ENCODE measurements at places on chromosomes 2 and 18. TPM values are rescaled to one million over a fixed set of nuclear protein-coding genes. Genes with fewer than 3 reads are reported as not detected.
A peak's percentile ranks its signal among the peaks of the same experiment; 100 is the strongest.

Gene TUBA4B
- polyA plus RNA-seq = not detected

- no peak for DNase-seq
Observed at GRCh38 chr18:37188016-37188791, 359.3 kb downstream of the KIAA1328 start.

DNA sequence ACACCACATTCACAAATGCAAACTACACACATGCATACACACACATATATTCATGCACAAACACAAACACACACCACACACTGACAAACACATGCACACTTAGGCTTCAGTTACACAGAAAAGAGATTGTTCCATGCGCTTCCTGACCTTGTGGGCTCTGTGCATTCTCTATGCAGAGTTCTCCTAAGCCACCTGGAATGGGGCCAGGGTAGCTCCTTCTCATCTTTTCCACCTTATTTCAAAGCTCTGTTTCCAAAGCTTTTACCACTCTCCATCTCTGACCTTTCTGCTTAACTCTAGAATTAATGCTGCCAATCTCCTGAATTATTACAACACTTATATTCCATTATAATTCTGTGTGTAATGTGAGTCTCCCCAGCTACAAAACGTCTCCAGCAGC is 522.3 kb upstream of the MYT1L start:
- DNase-seq = no peak

DNA sequence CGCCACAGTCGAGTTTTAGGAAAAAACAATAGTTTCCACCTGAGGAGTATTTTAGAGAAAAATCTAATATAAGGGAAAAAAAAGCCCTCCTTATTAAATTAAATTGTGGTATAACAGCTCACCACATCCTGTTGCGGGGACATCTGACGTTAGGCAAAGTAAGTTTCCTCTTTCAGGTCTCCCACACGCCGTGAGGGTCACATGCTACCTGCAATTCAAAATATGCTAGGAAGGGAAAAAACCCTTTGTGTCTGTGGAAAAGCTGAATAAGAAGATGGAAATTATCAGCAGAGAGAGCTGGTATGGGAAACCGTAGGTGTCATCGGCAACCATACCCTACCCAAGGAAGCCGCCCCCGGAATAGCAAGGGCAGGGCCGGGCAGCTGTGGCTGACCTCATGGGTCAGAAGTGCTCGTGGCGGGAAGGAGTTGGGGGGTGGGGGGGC is 128.0 kb downstream of the NFATC1 start:
- peak; percentile 49 for DNase-seq

DNA sequence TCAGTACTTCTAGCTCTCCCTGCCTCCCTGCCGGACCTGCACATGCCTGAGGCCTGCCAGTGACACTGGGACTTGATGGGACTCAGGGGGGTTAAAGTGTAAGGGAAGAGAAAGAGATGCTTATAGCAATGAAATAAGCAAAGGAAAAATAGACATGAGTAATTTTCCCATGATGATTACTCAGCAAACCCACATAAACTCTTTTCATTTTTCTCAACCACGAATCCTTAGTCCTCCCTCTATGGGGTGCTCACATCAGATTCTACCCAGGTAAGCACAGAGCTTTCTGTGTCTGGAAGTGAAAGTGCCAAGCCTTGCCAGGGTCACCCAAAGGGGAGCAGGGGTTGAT is 44.8 kb upstream of the ANKRD62 start:
- no peak for DNase-seq

Gene SLC9A2
- polyA plus RNA-seq = 0.56 TPM

GRCh38 chr18:5584746-5585417 is 41.1 kb upstream of the EPB41L3 start:
- no peak for DNase-seq

DNA sequence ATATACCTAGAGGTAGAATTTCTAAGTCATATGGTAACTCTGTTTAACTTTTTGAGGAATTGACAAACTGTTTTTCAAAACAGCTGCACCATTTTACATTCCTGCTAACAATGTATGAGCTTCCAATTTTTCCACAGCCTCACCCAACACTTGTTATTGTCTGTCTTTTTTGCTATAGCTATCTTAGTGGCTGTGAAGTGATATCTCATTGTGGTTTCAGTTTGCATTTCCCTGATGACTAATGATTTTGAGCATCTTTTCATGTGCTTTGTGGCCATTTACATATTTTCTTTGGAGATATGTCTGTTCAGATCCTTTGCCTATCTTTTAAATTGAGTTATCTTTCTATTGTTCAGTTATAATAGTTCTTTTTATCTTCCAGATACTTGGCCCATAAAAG is 273.8 kb downstream of the AGPS start:
- DNase-seq = no peak

Gene SP140
- 85.5 TPM for polyA plus RNA-seq

Gene SH3RF3
- polyA plus RNA-seq = 1.1 TPM

- peak; percentile 51 for DNase-seq
Observed at GRCh38 chr2:64328415-64328722, 125.6 kb upstream of the LGALSL start.

- DNase-seq = no peak
Observed at GRCh38 chr2:224816816-224817215, 100.7 kb upstream of the CCDC195 start.

GRCh38 chr18:75140296-75140695 is 68.6 kb downstream of the PTGR3 start:
- no peak for DNase-seq

DNA sequence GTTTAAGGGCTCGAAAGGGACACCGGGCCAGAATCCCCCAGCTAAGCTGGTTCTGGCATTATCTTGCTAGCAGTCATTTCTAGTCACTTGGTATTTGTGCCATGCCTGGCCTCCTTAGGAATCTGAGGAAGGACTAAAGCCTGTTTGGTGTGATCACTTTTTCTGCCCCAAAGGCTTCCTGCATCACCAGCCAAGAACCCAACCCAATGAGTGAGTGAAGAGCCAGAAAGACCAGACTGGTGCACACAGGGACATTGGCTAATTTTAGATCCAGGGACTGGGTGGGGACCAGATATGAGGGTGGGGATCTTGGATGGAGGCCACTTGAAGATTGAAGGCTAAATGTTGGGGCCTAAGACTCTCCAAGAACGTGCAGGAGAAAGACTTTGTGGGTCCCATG is 411.9 kb upstream of the TNP1 start:
- no peak for DNase-seq

DNA sequence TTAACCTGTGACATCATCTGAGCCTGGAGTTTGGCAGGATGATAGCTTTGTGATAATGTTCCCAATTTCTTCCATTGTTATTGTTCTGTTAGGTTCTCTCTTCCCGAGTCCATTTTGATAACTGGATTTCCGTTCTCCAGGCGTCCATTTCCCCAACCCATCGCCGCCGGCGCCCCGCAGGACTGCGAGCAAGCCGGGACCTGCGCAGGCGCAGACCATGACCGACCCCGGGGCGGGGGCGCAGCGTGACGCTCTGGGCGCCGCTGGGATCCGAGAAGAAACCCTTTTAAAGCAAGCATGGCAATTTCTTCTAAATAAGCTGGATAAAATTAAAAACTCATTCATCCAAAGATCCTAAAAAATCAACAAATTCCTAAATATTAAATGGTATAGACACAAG is at the start of gene SLC25A52:
SLC25A52 (minus strand) TSS at position 186 of the 400 bp plus-strand sequence. CDS start 219 bp downstream, outside the sequence.
- DNase-seq = no peak

DNA sequence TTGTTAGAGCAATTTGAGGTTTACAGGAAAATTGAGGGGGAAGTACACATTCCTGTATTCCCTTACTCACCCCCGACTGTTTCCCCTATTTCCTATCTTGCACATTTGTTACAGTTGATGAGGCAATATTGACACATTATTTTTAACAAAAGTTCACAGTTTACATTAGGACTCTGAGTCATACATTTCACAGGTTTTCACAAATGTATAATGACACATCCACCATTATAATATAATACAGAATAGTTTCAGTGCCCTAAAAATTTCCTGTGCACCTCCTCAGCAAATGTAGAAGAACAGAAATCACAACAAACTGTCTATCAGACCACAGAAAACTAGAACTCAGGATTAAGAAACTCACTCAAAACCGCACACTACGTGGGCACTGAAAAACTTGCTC is 160.6 kb upstream of the RMP24 start:
- DNase-seq = no peak

DNA sequence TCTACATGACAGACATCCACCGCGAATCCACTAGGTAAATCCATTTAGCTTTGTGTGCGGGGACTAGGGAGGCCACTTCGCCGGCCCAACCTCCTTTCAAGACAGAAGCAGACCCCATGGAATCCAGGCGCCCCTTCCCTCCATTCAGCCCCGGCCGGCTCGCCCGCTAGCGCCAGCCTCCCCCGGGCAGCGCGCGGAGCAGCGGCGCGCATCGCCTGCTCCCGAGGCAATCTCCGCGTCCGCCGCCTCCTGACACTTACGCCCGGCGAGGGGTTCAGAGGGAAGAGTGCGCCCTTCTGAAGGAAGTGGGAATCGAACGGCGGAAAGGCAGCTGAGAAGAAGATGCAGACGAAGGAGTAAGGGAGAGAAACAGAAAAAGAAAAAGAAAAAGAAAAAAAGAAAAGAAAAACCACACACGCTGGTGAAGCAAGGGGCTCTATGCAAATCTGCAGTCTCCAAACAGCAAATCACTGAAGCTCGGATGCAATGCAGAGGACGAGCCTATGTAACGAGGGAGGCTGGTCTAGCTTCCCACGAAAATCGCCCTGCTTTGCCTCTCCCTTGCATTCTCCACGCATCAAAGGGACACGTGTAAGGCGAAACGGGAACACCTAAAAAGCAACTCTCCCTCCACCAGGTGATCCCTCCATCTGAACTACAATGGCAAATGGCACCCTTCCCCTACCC is 684.4 kb downstream of the NRXN1 start:
- DNase-seq = no peak

GRCh38 chr2:134141598-134142340 is 112.1 kb upstream of the MGAT5 start:
- no peak for DNase-seq

GRCh38 chr2:201111096-201111495 is 4.9 kb upstream of the CFLAR start:
- no peak for DNase-seq

Gene PAIP2B
- polyA plus RNA-seq = 0.43 TPM

GRCh38 chr18:12659904-12660605 is 2.1 kb upstream of the SPIRE1 start:
- DNase-seq = no peak

- DNase-seq = no peak
Observed at GRCh38 chr2:142222715-142223114, 91.9 kb upstream of the LRP1B start.

DNA sequence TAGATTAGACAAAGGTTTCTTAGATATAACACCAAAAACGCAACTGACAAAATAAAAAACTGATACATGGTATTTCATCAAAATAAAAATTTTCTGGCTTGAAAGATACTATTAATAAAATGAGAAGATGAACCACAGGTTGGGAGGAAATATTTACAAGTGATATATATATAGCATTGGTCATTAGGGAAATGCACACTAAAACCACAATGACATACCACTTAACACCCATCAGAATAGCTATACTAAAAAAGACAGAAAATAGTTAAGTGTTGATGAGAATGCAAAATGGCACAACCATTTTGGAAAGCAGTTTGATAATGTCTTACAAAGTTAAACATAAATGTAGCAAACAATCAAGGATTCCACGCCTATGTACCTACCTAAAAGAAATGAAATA is 83.9 kb downstream of the SLC66A3 start:
- DNase-seq = no peak

GRCh38 chr2:110969696-110970095 is 151.0 kb upstream of the BCL2L11 start:
- no peak for DNase-seq

Gene ACMSD
- polyA plus RNA-seq = not detected

DNA sequence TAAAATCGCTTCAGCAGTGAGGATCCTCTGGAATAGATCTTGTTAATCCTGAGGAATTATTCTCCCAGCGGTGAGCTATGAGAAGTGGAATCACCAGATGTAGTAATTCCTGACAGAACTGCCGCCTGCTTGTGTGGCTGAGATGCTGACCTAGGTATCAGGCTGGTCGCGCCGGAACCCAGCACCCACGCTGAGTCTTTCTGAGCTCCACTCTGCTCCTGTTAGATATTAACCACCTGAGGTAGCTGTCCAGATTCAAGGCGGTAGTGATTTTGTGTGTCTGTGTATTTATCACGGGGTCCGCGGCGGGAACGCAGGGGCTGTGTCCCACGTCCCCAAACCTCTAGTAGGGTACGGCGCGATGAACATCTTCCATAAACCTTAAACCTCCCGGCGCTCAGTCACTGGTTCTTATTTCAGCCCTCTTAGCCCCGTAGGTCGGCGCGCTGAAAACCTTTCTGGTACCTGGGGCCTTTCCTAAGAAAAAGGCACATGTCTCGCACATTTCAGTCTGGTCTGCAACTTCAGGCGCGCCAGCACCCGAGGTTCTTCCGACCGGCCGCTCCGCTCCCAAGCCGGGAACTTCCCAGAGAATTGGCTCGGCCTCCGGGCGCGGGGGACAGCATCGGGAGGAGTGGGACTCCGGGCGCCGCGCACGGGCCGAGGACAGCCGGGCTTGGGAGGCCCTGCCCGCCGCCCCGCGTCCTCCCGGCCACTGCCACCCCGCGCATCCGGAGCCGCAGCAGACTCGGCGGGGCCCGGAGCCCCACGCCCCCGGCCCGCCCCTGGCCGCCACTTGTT is 542 bp upstream of the CNNM3 start:
- no peak for DNase-seq

- DNase-seq = no peak
Observed at GRCh38 chr2:101778102-101778501, 80.6 kb downstream of the MAP4K4 start.

Gene GPR45
- 0.22 TPM for polyA plus RNA-seq

DNA sequence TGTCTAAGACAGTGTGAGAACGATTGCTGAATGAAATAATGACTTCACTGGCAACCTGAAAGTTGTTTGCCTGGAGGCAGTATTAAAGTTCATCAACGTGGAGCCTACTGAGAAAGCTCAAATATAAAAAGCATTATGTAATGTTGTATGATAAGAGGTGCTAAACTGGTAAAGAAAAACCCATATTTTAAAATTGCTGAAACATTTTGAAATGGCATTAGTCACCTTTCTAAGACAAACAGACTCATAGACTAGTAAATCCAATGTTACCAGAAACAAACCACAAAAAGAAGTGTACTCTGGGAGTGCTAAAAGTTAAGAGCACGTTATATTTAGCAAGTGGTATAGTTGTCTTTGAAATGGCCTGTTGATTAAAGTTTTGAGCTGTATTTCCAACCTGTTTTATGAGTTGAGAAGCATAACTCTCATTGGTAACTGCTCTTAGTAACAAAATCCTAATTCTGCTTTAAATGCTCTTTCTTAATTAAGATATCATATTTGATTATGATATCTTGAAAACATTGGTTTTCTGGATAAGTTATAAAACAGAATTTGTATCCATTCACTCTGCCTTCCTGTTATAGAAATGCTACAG is 62.7 kb downstream of the CYP1B1 start:
- no peak for DNase-seq
